ENCODE measurements at places on chromosomes 4 and X. TPM values are rescaled to one million over a fixed set of nuclear protein-coding genes. Genes with fewer than 3 reads are reported as not detected.

SMIM10 gene
- total RNA-seq, result 1.8 TPM

DNA sequence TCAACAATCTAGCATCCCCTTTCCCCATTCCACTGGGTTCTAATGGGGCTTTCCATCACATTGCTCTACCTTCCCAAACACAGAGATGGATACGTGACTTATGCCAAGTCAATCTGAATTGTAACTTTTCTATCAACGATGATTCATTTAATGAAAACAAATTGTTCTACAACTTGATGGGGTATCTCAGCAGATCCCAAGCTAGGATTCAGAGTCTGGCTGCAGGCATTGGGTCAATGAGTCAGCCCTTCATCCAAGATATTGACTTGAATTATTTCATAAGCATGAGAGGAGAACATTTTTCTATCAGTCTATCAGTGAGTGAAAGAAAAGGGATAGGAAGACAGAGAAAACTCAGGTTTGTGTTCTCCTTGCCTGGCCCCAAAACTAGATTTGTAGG is 15.0 kb upstream of the HPGDS start:
- H3K27ac ChIP-seq, result no peak overlapping the region
- no peak overlapping the region for H3K4me3 ChIP-seq
- H3K4me1 ChIP-seq, result peaks cover 2% of the 10 kb centered on the region
- peaks cover 19% of the 10 kb centered on the region for H3K27me3 ChIP-seq
- H3K36me3 ChIP-seq, result no peaks in the 10 kb centered on the region

DNA sequence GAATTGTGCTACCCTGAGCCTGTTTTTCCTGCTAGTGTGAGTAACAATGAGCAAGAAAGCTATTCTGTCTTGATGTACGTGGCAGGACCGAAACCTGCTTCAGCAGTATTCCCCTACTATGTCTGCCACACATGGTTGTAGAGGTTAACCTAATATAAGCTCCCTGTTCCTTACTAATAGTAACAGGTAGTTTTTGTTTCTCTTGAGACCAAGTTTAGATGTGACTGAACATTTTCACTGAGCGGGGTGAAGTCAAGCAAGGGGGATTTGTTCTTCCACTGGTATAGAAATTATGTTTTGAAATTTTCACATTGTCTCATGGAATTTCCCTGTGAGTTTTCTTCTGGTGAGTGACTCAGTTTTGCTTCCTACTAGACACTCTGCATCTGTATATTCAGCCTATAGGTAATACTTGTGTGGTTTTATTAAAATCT is 37.3 kb downstream of the RRAGB start:
- no peaks in the 10 kb centered on the region for H3K4me1 ChIP-seq
- H3K4me3 ChIP-seq, result no peak overlapping the region
- DNase-seq, result no peak
- no peaks in the 10 kb centered on the region for H3K27me3 ChIP-seq
- peaks cover 10% of the 10 kb centered on the region for H3K36me3 ChIP-seq

AMER1 gene
- 5.4 TPM for total RNA-seq

BEND2 gene
- not detected for total RNA-seq

GRCh38 chrX:130339408-130340222 is at the start of gene SLC25A14:
Gene SLC25A14 (plus strand): TSS chrX:130339919. CDS start chrX:130340279, 360 bp downstream.
- no peaks in the 10 kb centered on the region for H3K27me3 ChIP-seq
- H3K4me3 ChIP-seq, result peak within 1 kb of the TSS; percentile 94
- peak; percentile 70 for DNase-seq
- H3K4me1 ChIP-seq, result peaks cover 18% of the 10 kb centered on the region
- no peaks in the 10 kb centered on the region for H3K36me3 ChIP-seq

SPATA4 gene
- total RNA-seq, result not detected

DNA sequence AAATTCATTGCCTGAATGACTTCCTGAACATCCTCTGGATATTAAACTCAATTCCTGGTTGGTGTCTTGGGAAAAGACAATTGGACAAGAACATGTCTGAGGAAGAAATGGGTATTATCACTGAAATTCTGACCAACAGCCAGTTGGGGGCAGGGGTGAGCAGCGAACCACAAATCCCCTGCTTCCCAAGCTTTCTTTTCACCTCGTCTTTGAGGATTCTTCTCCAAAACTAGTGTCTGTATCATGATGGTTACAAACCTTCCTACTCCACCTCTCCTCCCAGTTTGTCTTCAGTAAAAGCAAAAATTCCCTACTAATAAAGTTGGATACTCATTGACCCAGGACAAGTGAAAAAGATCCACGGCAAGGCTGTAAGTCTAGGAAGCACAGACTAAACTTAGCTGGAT is 48.3 kb upstream of the WDR1 start:
- no peak overlapping the region for H3K27ac ChIP-seq
- no peak overlapping the region for H3K4me3 ChIP-seq
- H3K27me3 ChIP-seq, result no peaks in the 10 kb centered on the region
- no peaks in the 10 kb centered on the region for H3K36me3 ChIP-seq
- DNase-seq, result no peak

SLC26A1 gene
- total RNA-seq, result not detected

GRCh38 chrX:110012818-110013485 is 10.0 kb downstream of the TMEM164 start:
- H3K36me3 ChIP-seq, result peaks cover 33% of the 10 kb centered on the region
- peaks cover 5% of the 10 kb centered on the region for H3K4me1 ChIP-seq
- no peaks in the 10 kb centered on the region for H3K27me3 ChIP-seq
- DNase-seq, result no peak
- no peak overlapping the region for H3K27ac ChIP-seq

GRCh38 chr4:186192066-186192612 is 772 bp downstream of the CYP4V2 start:
- peaks cover 21% of the 10 kb centered on the region for H3K4me1 ChIP-seq
- H3K4me3 ChIP-seq, result peak overlapping the region; percentile 93
- H3K27ac ChIP-seq, result peak overlapping the region; percentile 78
- DNase-seq, result no peak

GRCh38 chr4:101284546-101284945 is 62.8 kb downstream of the PPP3CA start:
- H3K27ac ChIP-seq, result no peak overlapping the region
- H3K36me3 ChIP-seq, result peaks cover 5% of the 10 kb centered on the region
- H3K27me3 ChIP-seq, result peaks cover 1% of the 10 kb centered on the region
- no peak overlapping the region for H3K4me3 ChIP-seq
- DNase-seq, result no peak

DNA sequence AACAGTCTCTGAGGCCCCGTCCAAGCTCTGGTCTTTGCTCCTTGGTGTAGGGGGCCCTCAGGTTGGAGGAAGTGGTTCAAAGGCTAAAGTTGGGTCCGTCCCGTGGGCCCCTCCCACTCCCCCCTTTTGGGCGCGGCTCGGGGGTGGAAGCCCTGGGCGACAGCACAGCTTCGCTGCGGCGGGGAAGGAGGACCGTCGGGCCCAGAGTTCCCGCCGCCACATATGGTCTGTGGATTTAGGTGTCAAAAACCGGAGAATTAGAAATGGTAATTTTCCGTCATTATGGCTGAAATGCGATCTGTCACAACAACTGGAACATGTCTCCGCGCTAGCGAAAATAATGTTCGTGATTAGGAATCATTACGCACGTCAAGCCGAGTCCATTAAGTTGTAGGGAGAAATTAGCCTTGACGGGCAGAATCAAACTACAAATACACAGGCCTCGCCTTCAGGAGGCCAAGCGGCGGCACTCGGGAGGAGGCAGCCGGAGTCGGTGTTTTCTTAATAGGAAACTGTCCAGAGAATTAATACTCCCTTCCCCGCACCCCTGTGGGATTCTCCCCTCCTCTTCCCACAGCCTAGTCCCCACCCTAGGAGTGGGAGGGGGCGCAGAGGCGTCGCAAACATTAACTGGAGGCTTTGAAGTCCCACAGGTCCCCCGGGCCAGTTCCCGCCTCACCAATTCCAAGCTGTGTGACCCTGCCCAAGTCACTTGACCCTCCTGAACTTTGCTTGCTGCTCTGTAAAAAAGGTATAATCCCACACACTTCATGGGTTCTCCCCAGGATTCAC is 15.0 kb downstream of the NKX3-2 start:
- peaks cover 3% of the 10 kb centered on the region for H3K36me3 ChIP-seq
- DNase-seq, result no peak
- peaks cover 90% of the 10 kb centered on the region for H3K27me3 ChIP-seq
- H3K27ac ChIP-seq, result no peak overlapping the region
- no peak overlapping the region for H3K4me3 ChIP-seq

GRCh38 chr4:172055046-172055445 is 241.8 kb downstream of the GALNTL6 start:
- H3K27ac ChIP-seq, result no peak overlapping the region
- H3K36me3 ChIP-seq, result no peaks in the 10 kb centered on the region
- no peak for DNase-seq

DNA sequence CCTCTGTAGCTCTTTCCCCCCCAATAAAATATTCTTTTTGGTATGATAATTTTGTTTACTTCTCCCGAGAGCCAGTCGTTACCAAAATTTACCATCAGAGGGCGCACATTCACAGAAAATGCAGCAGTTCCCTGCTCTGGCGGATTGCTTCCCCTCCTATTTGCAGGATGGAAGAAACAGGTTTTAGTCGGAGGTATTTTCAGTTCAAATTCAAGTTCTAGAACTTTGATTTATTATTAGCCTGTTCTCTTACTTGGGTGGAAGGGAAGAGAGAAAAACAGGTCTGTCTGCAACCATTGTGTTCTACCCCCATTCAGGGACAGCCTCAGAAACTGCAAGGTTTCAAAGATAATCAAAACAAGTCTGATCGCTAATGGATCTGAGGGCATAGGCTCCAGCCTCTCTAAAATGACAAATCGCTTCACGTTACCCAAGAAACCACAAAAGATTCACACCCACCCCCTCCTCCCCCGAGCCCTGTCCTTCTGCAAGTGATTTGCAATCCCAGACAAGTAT is 263.8 kb upstream of the RPS6KA3 start:
- DNase-seq, result peak; percentile 15
- no peak overlapping the region for H3K4me3 ChIP-seq
- H3K4me1 ChIP-seq, result peaks cover 8% of the 10 kb centered on the region
- H3K27me3 ChIP-seq, result peaks cover 48% of the 10 kb centered on the region

GRCh38 chr4:166153548-166153947 is 280.5 kb downstream of the TLL1 start:
- no peak for DNase-seq
- H3K4me3 ChIP-seq, result no peak overlapping the region
- no peaks in the 10 kb centered on the region for H3K27me3 ChIP-seq
- no peaks in the 10 kb centered on the region for H3K4me1 ChIP-seq
- no peaks in the 10 kb centered on the region for H3K36me3 ChIP-seq

KCNE5 gene
- 0.87 TPM for total RNA-seq

DMD gene
- total RNA-seq, result 1.0 TPM

TCEAL6 gene
- not detected for total RNA-seq

DNA sequence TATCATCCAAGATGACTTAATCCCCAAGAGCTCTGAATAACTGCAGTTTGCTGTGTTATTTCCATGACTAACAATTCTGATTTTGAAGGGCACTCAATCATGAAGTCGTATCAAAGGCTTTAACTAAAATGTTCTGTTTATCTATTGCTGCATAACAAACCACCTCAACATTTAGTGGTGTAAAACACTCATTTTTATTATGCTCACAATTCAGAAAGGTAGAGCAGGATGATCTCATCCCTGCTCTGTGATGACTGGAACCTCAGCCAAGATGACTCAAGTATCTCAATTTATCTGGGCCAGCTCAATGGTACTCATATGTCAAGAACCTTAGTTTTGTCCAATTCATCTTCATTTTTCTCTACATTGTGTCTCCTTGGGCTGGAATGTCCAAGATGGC is 451.1 kb downstream of the PPARGC1A start:
- no peaks in the 10 kb centered on the region for H3K36me3 ChIP-seq
- H3K4me3 ChIP-seq, result no peak overlapping the region
- no peak for DNase-seq
- no peak overlapping the region for H3K27ac ChIP-seq

- H3K27ac ChIP-seq, result peak overlapping the region; percentile 89
- peak overlapping the region; percentile 75 for H3K4me3 ChIP-seq
- H3K36me3 ChIP-seq, result no peaks in the 10 kb centered on the region
- H3K27me3 ChIP-seq, result peaks cover 6% of the 10 kb centered on the region
Measured at GRCh38 chr4:113146876-113147358, 97.5 kb downstream of the ANK2 start.

GRCh38 chrX:118634336-118634735 is 93.1 kb upstream of the IL13RA1 start:
- H3K36me3 ChIP-seq, result peaks cover 43% of the 10 kb centered on the region
- DNase-seq, result no peak
- no peaks in the 10 kb centered on the region for H3K4me1 ChIP-seq

DNA sequence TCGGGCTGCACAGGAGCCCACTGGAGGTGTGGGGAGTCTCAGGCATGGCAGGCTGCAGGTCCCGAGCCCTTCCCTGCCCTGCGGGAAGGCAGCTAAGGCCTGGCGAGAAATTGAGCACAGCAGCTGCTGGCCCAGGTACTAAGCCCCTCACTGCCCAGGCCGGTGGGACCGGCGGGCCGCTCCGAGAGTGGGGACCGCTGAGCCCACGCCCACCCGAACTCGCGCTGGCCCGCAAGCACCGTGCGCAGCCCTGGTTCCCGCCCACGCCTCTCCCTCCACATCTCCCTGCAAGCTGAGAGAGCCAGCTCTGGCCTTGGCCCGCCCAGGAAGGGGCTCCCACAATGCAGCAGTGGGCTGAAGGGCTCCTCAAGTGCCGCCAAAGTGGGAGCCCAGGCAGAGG is 82.0 kb upstream of the NEIL3 start:
- H3K27ac ChIP-seq, result no peak overlapping the region
- H3K4me3 ChIP-seq, result no peak overlapping the region
- H3K4me1 ChIP-seq, result peaks cover 43% of the 10 kb centered on the region
- H3K36me3 ChIP-seq, result peaks cover 6% of the 10 kb centered on the region
- DNase-seq, result no peak

DNA sequence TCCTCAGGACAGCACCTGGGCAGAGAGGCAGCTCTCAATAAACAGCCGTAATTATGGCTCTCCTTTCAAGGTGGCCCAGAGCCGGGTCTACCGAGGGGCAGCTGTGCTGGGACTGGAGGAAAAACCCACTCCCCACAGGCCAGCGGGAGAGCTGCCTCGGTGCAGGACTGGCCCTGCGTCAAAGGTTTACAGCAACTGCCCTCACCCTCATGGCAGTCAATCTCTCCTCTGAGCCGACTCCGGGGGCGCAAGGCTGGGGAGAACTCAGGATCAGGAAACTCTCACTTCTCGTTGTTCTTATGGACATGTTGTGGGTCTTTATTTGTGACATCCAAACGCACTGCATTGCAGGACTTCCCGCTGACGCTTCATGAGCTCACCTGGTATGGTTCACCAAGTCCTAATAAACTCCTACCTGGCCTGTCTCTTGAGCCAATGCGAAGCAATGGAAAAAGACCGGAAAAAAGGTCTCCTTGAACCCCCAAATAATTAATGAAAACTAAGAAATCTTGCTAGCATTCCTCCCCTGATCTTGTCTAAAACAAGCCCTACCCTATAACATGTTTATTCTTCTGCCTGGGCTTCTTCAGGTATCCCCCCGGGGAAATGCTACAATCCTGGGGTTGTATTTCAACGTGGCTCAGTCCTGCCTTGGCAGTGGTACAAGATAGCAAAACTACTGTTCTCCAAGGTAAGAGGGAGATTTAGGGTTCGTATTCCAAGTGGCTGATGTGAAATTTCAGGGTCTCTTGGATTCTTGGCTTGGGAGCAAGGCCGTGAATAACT is 50.1 kb upstream of the CDKN2AIP start:
- no peak overlapping the region for H3K4me3 ChIP-seq
- no peak overlapping the region for H3K27ac ChIP-seq
- H3K27me3 ChIP-seq, result peaks cover 21% of the 10 kb centered on the region
- DNase-seq, result no peak

Data from activated T-helper 2 cell treated with anti-CD3 and anti-CD28 coated beads, Interferon-gamma antibody, Interleukin-2, Interleukin-4, amounts not matched to agents 10 μg/mL and 5 μg/mL and 100 μg/mL, durations not matched to agents 14 hours and 24 hours and 36 hours (primary cell).